ENCODE measurements at places on chromosomes 1 and 21.
A peak's percentile ranks its signal among the peaks of the same experiment; 100 is the strongest.

DNA sequence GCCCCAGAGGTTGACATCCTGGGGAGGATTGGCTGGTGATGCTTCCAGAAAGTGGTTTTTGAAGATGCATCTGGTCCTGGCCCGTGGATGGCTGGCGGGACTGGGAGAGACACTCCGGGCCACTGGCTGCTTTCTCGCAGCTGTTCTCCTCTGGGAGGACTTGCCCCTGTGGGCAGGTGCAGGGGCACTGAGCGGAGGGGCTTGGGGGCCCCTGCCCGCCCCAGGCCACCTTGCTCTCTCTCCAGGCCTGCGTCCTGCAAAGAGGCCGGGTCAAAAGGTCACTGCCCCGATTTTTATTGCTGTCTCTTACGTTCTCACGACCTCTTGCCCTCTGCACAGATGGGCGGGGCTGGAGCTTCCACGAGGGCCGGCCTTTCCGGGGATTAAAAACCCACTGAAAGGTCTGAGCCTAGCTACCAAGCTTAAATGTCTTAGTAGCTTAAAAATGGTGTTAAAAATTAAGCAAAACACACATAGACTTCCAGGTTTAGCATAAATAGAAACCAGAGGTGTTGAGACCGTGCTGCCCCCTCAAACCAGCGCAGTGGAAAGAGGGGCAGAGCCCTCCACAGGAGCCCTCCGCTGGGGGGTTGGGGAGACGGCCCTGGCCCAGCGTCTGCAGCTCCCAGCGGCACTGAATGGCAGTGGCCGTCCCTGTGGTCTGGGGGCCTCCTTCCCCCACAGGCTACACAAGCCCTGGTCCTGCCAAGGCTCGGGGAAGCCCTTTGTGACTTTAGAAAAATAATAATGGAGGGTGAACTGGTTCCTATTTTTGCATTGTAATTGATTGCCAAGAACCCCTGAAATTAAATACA lies 43.9 kb downstream of the SKI start:
- no peak for DNase-seq

DNA sequence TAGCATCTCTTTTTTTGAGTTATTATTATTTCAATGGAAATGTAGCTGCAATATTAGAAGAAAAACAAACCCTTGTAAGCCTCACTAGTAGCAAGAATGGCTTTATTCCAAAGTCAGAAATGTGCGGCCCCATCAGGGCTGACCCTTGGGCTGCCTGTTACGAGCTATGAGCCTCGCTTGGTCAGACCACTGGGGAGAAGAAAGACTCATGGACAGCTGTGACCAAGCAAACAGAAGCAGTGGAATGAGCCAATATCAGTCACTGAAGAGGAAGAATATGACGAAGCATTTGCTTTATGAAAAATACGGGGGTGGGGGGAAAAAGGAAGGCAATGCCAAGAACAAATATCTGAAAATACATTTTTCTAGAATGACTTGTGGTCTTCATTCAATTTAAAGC lies 504.5 kb downstream of the LMO4 start:
- no peak for DNase-seq

- no peak for DNase-seq
These were observed 49.1 kb upstream of the LAPTM5 start for GRCh38 chr1:30806381-30807317.

- DNase-seq = no peak
These were observed 399.9 kb downstream of the HHAT start for GRCh38 chr1:210728437-210729149.

DNA sequence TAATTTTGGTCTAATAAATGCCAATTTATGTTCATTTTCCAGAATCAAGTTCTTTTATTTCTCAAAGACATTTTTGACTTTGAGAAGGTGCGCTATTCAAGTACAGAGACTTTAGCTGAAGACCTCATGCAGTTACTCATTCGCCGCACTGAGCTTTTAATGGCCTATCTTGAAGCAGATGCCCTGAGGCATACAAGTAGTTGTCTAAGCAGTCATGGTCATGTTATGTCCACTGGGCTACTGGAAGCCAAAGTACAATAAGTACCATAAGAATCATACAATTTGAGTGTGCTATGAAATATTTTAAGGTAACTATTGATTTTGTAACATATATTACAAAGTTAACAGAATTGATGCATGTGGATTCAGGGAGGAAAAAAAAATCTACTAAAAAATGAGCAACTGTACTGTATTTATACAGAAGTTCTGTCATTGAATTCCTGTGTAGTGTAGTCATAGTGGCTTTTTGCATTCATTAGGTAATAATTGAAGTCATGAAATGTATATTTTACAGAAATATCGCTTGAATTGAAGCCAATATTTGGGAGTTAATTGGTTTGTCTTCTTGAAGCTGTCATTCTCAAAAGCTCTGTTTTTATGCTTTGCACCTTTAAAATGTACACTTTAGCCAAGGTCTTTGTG lies 13.5 kb upstream of the NEXN start:
- no peak for DNase-seq

- DNase-seq = peak; percentile 7
These were observed 63.7 kb downstream of the MACF1 start for GRCh38 chr1:39268112-39268581.

DNA sequence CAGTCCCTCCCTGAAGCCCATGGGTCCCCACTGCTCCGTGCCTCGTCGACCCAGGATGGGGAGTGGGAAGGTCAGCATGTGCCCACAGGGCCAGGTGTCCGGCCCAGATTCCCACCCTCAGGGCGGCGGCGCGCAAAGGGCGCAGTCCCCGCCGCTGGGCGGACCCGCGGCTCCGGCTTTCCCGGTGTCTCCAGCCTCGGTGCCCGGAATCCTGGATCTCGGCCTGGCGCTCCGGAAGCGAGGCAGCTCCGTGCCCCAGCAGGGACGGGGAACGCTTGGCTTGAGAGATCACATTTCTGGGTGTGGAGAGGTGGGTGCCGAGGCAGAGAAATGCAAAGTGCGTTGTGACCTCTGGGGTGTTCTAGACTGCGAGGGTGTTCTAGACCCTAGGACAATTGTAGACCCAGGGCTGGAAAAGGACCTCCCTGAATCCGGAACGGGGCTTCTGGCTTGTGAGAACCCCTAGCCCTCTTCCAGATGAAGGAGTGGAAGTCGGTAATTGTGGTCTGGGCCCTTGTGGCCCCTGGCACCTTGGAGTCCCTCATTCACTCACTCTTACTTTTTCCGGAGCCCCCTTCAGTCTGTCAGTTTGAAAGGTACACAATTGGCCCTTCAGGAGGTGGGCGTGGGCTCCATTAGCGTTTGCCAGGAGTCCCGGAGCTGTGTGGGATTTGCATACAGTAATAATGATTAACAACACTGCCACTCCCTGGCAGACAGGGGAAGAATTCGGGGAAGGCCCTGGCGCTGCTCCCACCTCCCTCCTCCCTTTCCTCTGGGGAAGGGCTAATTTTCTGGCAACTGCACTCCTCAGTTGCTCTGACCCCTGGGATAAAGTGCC lies 1.6 kb upstream of the KCND3 start:
- DNase-seq = no peak

GRCh38 chr1:47658161-47658920 lies 220.5 kb downstream of the FOXD2 start:
- no peak for DNase-seq

GRCh38 chr1:222048094-222048595 lies 306.3 kb upstream of the DUSP10 start:
- DNase-seq = no peak

- no peak for DNase-seq
These were observed 216.4 kb downstream of the VAV3 start for GRCh38 chr1:107748531-107748930.

DNA sequence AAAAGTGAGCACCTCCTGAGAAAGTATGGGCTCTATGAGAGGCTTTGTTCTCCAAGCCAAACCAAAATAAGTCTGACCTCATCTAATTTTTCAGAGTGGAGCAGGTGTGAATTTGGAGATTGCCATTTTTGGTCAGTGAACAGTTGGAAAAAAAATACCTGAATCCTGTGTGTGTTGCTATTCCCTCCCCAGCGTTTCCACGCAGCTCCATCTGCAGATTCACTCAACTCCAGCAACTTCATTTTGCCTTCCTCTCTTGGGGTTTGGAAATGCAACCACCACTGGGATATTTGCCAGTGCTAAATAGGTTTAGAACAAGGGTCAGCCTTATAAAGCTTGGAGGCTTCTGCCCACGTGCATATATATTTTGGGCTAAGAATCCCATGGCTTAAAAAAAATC lies 11.2 kb downstream of the CASQ2 start:
- no peak for DNase-seq

DNA sequence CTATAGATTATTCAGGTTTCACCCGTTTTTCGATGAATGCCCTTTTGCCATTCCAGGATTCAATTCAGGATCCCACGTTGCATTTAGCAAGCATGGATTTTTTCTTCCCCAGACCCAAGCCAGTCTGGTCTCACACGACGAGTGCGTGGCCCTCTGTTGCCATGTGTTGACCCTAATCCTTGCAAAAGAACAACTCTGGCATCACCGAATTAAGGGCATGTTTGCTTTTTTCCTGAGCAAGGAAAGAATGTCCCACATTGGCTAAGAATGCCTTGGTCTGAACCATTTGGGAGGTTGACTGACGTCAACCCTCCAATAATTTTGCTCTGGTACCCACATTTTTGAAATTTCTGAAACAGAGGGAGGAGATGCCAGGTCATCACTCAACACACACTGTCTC lies 153.0 kb upstream of the WNT4 start:
- DNase-seq = no peak

DNA sequence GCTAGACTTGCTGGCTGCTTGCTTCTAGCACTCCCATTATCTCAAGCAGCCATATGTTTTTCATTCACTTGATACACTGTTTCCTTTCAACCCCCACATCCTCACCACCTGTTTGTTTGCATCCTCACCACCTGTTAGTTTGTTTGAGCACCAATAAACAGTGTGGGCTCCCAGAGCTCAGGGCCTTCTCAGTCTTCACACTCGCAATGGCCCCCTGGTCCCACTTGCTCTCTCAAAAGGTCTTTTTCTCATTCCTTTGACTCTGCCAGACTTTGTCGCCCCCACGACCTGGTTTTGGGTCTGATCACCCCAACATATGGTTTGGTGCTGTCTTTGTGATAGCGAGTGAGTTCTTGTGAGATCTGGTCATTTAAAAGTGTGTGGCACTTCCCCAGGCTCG lies 6.2 kb upstream of the PADI4 start:
- DNase-seq = no peak

DNA sequence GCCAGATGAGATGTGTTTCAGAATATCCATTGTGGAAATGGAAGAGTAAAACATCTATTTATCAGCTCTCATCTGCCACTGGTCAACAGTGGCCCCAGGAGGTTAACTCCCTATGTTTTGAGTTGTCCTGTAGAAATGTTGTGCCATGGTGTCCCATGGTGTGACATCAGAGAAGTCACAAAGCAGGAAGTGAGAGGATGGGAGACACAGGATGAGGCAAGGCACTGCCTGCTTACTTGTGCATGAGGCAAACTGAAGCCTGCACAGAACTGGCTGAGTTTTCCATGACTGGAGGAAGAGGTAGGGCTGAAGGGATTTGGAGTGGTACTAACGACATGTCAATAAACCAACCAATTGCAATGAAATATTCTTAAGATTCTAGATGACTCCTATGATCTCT lies 131.5 kb upstream of the ZNF644 start:
- no peak for DNase-seq

- no peak for DNase-seq
These were observed 35.4 kb upstream of the CITED4 start for GRCh38 chr1:40897513-40897912.

DNA sequence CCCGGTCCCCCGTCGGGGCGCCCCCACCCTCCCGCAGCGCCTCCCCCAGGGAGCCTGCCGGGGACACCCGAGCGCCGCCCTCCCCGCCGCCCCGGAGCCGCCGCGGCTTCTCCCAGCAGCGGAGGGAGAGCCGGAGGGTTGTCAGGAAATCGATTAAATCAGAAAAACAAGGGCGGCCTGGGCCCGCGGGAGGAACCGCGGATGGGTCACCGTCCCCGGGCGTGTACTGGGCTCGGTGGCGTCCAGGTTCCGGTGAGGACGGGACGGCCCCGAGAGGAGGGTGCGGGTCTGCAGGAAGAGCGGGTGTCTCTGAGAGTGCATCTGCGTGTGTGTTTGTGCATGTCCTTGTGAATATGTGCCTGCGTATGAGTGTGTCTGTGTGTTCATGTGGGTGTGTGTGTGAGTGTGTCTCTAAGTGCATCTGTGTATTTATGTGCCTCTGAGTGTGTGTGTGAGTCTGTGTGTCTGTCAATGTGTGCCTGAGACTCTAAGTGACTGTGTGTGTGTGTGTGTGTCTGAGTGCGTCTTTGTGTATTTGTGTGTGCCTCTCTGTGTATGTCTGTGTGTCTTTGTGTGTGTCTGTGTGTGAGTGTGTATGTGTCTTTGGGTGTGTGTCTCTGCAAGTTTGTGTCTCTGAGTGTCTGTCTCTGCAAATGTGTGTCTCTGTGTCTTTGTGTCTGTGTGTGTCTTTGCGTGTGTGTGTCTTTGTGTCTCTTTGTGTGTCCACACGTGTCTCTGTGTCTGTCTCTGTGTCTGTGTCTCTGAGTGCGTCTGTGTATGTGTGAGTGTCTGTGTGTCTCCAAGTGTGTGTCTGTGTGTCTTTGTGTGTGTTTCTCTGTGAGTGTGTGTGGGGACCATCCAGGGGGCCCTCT lies 1.1 kb downstream of the SPSB1 start:
- peak; percentile 50 for DNase-seq

GRCh38 chr1:223659711-223660110 lies 5.8 kb downstream of the CAPN8 start:
- no peak for DNase-seq

- DNase-seq = peak; percentile 37
These were observed 241.0 kb downstream of the KCNJ6 start for GRCh38 chr21:37675202-37675801.

- DNase-seq = no peak
These were observed 1.7 kb upstream of the GLIS1 start for GRCh38 chr1:53740621-53741105.

DNA sequence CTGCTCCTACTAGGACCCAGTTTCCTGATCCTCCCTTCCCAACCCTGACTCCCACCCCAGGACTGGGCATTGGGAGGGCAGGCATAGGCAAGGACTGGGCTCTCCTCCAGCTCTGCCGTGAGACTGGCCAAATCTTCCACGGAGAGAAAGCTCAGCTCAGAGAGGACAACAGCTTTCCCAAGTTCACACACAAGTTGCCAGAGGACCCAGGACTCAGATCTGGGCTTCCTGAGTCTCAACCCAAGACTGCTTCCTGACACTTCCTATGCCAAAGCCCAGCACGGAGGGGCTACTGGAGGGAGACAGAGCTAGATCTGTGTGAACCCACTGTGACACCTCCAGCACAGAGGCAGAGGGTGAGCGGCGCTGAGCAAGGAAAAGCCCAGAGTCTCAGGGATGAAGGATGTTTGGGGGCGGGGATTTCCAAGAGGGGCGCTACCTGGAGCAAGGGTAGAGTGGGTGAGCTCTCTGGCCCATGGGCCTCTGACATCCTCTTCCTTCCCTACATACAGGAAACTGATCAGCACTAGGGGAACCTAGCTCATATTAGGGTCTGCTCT lies 7.1 kb downstream of the PDZK1IP1 start:
- DNase-seq = no peak

DNA sequence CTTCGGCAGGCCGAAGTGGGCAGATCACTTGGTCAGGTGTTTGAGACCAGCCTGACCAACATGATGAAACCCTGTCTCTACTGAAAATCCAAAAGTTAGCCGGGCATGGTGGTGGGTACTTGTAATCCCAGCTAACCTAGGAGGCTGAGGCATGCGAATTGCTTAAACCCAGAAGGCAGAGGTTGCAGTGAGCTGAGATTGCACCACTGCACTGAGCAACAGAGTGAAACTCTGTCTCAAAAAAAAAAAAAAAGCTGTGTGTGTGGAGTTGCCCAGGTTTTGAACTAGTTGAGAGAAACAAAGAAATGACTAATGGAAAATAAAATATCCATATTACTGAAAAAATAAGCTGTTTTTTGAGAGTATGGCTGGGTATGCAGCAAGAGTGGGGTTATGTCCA lies 100.2 kb downstream of the GTF2B start:
- no peak for DNase-seq

GRCh38 chr1:61089741-61090140 lies 7.4 kb downstream of the NFIA start:
- DNase-seq = no peak
